ENCODE measurements at places on chromosomes 7 and 10.

GRCh38 chr10:80259405-80259871 lies 30.0 kb downstream of the MAT1A start:
- no peaks in the 10 kb centered on the region for H3K36me3 ChIP-seq
- H3K27ac ChIP-seq = no peak overlapping the region
- peaks cover 6% of the 10 kb centered on the region for H3K27me3 ChIP-seq
- no peak for DNase-seq
- H3K4me3 ChIP-seq = no peak overlapping the region

DNA sequence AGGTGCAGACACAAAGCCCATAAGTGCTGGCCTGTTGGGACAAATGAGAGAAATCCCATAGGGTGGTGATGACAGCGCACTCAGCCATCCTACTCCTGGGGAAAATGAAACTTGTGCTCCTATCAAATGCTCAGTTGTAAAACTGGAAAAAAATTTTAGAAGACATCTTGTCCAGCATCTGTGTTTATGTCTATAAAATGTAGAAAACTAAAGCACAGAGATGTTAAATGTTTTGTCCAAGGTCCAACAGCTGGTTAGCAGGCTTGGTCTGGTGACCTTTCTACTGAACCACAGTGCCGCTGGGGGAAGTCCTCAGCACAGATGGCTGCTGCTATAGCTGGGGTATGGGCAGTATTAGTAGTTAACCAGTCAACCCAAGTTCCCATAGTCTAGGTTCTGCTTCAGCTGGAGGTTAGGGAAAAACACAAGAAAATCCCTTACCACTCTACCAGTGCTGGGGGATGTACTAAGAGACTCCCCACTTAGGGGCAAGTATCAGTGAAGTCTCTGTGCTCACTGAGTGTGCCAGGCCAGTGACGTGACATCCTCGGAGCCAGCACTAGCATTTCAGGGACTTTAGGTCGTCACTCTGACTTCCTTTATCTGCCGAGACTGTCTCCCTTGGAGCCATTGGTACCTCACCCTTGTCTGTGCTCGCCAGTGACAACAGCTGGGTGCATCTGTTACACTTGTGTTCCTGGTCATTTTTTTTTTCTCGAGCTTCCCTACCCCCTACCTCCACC lies 1.9 kb downstream of the TSPAN33 start:
- H3K4me3 ChIP-seq = peak overlapping the region; percentile 81
- no peaks in the 10 kb centered on the region for H3K36me3 ChIP-seq
- DNase-seq = no peak
- peak overlapping the region; percentile 52 for H3K27ac ChIP-seq
- peaks cover 14% of the 10 kb centered on the region for H3K27me3 ChIP-seq

DNA sequence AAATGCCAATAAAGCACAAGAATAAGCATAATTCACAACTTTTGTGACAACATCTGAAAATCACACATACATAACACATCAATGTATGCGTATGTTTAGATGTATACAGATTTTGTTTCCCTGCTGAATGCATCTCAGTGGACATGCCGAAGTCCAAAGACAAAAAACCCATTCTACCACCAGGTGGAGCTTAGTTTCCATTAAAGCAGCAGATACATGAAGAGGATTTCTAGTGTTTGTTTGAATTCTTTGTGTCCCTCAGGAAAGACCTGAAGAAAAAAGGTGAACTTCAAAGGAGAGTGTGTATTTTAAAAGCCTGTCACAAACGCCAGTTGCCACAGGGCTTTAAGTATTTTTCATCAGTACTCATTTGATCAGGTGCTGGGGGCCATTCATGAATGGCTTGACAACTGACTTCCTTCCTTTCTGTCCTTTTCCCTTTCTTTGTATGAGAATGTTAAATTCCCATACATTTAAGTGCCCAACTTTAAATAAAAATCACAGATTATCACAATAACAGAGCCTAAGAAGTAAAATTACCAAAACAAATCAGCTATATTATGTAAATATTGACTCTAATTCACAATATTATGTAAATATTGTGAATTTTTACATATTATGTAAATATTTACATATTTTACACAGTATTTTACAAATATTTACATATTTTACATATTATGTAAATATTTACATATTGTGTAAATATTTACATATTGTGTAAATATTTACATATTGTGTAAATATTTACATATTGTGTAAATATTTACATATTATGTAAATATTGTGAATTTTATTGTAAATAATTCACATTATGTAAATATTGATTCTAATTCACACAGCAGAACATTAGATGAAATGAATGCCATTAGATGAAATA lies 343.0 kb downstream of the CRPPA start:
- no peaks in the 10 kb centered on the region for H3K36me3 ChIP-seq
- H3K4me3 ChIP-seq = no peak overlapping the region
- H3K4me1 ChIP-seq = peaks cover 2% of the 10 kb centered on the region
- H3K27me3 ChIP-seq = no peaks in the 10 kb centered on the region
- DNase-seq = peak; percentile 8

- peaks cover 3% of the 10 kb centered on the region for H3K27me3 ChIP-seq
- no peak for DNase-seq
- no peaks in the 10 kb centered on the region for H3K36me3 ChIP-seq
- H3K4me1 ChIP-seq = no peaks in the 10 kb centered on the region
- H3K27ac ChIP-seq = no peak overlapping the region
- no peak overlapping the region for H3K4me3 ChIP-seq
These were observed 24.5 kb upstream of the KLF14 start for GRCh38 chr7:130758429-130759056.

- no peaks in the 10 kb centered on the region for H3K36me3 ChIP-seq
- no peaks in the 10 kb centered on the region for H3K27me3 ChIP-seq
- H3K4me1 ChIP-seq = peaks cover 24% of the 10 kb centered on the region
These were observed 10.0 kb upstream of the SFRP5 start for GRCh38 chr10:97781618-97782331.

DNA sequence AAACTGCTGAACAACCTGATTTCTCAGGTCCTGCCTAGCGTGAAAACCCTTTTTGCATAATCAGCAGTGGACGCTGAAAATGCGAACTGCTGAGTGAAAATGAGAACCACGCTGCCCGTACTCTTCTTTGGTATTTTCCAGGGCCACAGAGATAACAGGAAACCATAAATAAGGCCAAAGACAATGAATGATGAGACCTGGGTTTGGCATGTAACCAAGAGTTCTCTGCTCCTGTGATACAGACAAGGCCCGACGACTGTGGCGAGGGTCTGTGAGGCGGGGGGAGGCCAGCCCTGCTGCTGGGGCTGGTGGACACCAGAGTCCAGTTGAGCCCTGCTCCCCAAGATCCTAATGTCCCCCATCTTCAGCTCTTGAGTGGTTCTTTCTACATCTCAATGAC lies 236.0 kb downstream of the WDR11 start:
- no peaks in the 10 kb centered on the region for H3K4me1 ChIP-seq
- H3K27me3 ChIP-seq = no peaks in the 10 kb centered on the region
- no peak overlapping the region for H3K4me3 ChIP-seq

DNA sequence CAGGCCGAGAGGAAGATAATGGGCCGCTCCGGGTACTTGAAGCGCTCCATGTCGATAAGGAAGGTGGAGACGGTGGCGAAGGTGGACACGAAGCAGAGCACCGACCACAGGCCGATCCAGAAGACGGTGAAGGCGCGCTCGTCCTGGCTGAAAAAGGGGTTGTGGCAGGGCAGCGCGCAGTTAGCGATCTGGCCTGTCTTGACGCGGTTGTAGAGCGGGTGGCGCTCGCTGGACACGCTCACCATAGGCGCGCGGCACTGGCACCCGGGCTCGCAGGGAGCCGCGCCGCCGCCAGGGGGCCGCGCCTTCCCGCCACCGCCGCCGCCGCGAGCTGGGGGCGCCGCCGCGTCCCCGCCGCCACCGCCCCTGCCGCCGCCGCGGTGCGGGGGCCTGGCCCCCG lies 1.6 kb downstream of the FZD8 start:
- H3K4me3 ChIP-seq = peak overlapping the region; percentile 63
- H3K36me3 ChIP-seq = no peaks in the 10 kb centered on the region
- H3K27ac ChIP-seq = no peak overlapping the region
- peaks cover 68% of the 10 kb centered on the region for H3K27me3 ChIP-seq
- DNase-seq = peak; percentile 52

GRCh38 chr7:100811480-100811879 lies 15.8 kb downstream of the EPHB4 start:
- H3K27ac ChIP-seq = no peak overlapping the region
- no peaks in the 10 kb centered on the region for H3K4me1 ChIP-seq
- no peak for DNase-seq
- no peak overlapping the region for H3K4me3 ChIP-seq
- no peaks in the 10 kb centered on the region for H3K27me3 ChIP-seq
- no peaks in the 10 kb centered on the region for H3K36me3 ChIP-seq

DNA sequence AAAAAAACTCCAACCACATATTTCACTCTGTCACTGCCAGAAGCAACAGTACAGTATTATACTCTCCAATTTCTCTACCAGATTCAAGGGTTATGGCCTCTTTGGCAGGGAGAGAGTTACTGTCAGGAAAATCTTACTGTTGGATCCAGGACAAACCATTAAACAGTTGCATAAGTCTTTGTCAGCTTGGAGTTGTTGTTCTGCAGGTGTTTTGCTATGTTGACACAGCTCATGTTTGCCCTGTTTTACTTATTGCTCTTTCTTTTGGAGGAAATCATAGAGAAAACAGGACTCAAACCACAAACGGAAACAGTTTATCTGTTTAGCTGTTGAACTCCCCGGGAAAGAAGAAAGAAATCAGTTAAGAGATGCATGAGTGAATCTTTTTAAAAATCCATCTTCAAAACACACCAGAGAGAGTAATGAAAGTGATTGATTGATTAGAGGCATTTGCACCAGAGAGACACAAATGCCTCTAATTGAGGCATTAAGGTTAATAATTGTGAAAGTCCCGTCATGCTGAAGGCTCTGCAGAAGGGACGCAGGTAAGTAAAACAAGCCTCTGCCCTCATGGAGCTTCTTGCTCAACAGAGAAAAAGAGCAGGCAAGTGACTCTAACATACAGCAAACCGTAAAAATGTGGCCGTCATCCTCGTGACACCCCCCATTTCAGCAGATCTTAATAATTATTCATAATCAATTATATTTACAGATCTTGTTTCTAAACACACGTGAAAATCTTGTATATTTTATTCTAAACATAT lies 38.7 kb upstream of the ARHGAP21 start:
- H3K27me3 ChIP-seq = no peaks in the 10 kb centered on the region
- no peak overlapping the region for H3K4me3 ChIP-seq
- no peak overlapping the region for H3K27ac ChIP-seq
- no peaks in the 10 kb centered on the region for H3K36me3 ChIP-seq

- no peaks in the 10 kb centered on the region for H3K27me3 ChIP-seq
- H3K36me3 ChIP-seq = peaks cover 11% of the 10 kb centered on the region
- H3K4me1 ChIP-seq = peaks cover 2% of the 10 kb centered on the region
- H3K27ac ChIP-seq = no peak overlapping the region
- no peak overlapping the region for H3K4me3 ChIP-seq
- no peak for DNase-seq
These were observed 26.9 kb downstream of the SLC35B4 start for GRCh38 chr7:134289841-134290240.

- H3K36me3 ChIP-seq = no peaks in the 10 kb centered on the region
- H3K27me3 ChIP-seq = no peaks in the 10 kb centered on the region
- DNase-seq = peak; percentile 72
- no peak overlapping the region for H3K4me3 ChIP-seq
These were observed 90.1 kb downstream of the EPC1 start for GRCh38 chr10:32256613-32257437.

DNA sequence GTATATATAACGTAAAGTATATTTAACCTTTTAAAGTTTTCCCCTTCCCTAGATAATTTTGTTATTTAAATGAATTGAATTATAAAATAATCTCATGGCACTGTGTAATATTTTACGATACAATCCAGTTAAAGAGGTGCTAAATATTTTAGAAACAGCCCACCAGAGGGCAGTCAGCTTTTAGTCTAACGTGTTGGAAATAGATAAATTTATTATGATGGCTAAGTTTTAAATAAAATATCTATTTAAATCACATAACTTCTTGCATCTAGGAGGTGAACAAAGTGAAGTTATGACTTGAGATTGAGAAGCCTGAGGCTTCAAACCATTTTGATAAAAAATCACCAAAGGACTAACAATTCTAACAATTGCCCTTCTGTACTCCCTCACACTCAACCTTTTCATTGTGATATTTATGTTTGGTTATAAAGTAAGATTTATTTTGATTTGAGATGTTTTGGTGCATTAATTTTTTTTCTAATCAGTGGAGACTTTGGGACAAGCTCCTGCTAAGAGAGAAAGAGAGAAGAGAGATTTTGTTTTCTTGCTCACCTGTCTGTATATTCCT lies 171.5 kb upstream of the SP4 start:
- H3K4me1 ChIP-seq = peaks cover under 1% of the 10 kb centered on the region
- no peak overlapping the region for H3K27ac ChIP-seq
- peak; percentile 5 for DNase-seq
- no peaks in the 10 kb centered on the region for H3K36me3 ChIP-seq
- no peak overlapping the region for H3K4me3 ChIP-seq
- H3K27me3 ChIP-seq = peaks cover 40% of the 10 kb centered on the region

- peaks cover 2% of the 10 kb centered on the region for H3K36me3 ChIP-seq
- H3K27ac ChIP-seq = no peak overlapping the region
- no peaks in the 10 kb centered on the region for H3K27me3 ChIP-seq
- no peak for DNase-seq
These were observed 121.1 kb upstream of the PDE1C start for GRCh38 chr7:32191305-32191704.
